Natural killer cell treated with Interleukin-12 subunit alpha and Interleukin-12 subunit beta and Interleukin-15 and Interleukin-18, amount 100 ng/mL, for 72 hours (primary cell): ENCODE measurements at places on chromosomes 12 and 14.
A peak's percentile ranks its signal among the peaks of the same experiment; 100 is the strongest.

- no peak for DNase-seq
- peaks cover 6% of the 10 kb centered on the region for H3K36me3 ChIP-seq
- peak overlapping the region; percentile 73 for H3K4me3 ChIP-seq
- no peak overlapping the region for H3K27ac ChIP-seq
- H3K4me1 ChIP-seq: peaks cover 9% of the 10 kb centered on the region
- H3K27me3 ChIP-seq: peaks cover 47% of the 10 kb centered on the region
Measured at GRCh38 chr14:30874999-30875787, 834 bp downstream of the COCH start.

- no peak overlapping the region for H3K27ac ChIP-seq
- H3K4me1 ChIP-seq: no peaks in the 10 kb centered on the region
- no peaks in the 10 kb centered on the region for H3K36me3 ChIP-seq
- peaks cover 23% of the 10 kb centered on the region for H3K27me3 ChIP-seq
- no peak for DNase-seq
Measured at GRCh38 chr14:94738751-94739150, 31.2 kb downstream of the GSC start.

GRCh38 chr12:119796292-119796691 lies 80.8 kb downstream of the CIT start:
- no peaks in the 10 kb centered on the region for H3K36me3 ChIP-seq
- H3K4me3 ChIP-seq: no peak overlapping the region
- no peaks in the 10 kb centered on the region for H3K4me1 ChIP-seq
- H3K27ac ChIP-seq: no peak overlapping the region

GRCh38 chr12:93583627-93584392 lies 11.3 kb downstream of the SOCS2 start:
- H3K27me3 ChIP-seq: no peaks in the 10 kb centered on the region
- H3K27ac ChIP-seq: no peak overlapping the region
- DNase-seq: no peak

DNA sequence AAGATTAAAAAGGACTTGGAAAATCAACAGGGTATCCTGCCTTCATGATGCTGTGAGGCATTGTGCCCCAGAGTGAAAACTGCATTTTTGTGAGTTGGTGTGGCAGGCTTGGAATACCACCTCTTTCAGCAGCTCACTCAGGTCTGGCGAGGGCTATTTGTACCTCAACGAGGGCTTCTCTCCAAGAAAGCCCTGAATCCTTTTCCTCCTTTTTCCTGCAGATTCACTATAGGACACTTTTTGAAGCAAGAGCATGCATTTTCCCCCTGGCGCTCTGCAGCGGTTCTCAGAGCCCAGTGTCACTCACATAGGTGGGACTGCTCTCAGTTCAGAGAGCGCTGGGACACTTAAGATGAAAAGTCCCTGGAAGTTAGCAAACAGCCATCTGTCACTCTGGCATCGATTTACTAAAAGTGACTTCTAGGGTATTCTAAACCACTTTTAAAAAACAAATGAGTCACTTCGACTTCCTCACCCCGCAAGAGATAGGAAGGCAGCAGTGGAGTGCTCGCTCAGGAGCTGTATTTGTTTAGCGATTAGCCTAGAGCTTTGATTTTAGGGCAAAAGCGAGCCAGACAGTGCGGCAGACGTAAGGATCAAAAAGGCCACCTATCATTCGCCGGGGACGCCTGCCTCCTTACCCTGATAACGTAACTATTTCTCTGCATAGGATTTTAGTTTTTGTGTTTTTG lies 782 bp upstream of the LGR5 start:
- H3K27ac ChIP-seq: no peak overlapping the region
- H3K4me3 ChIP-seq: no peak overlapping the region
- no peak for DNase-seq
- H3K36me3 ChIP-seq: peaks cover 18% of the 10 kb centered on the region

DNA sequence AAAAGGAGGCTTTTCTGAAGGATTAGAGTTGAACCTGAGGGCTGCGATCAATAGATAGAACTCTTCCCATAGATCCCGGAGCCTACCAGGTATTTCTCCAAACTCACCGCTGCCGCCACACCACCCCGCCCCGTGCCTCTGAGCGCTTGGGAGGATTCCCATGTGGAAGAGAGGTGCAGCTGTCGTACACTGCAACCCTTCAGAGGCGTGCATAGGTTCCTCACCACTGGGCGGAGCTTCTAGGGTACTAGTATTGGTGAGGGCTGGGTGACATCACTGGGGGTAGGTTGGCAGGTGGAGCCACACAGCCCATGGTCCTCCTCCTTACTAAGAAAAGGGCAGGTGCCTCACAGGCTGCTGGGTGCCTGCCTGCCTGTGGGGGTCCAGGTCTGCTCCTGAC lies 127.0 kb downstream of the TSPAN9 start:
- no peak for DNase-seq
- H3K4me3 ChIP-seq: no peak overlapping the region
- H3K27me3 ChIP-seq: peaks cover 27% of the 10 kb centered on the region
- H3K4me1 ChIP-seq: no peaks in the 10 kb centered on the region

DNA sequence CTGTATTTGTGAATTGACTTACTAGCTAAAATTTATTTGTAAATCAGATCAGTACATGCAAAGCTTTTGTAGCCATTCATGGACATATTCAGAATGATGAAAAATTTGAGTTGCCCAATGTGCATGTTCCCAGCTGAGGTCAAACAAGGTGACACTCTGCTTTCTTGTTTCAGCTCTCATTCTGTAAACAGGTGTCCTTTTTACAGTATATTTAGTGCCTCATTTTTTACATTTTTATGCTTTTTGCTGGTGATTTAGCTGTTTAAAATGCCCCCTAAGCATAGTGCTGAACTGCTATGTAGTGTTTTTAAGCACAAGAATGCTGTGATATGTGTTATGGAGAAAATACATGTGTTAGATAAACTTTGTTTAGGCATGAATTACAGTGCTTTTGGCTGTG lies 76.3 kb downstream of the MIA2 start:
- H3K27me3 ChIP-seq: no peaks in the 10 kb centered on the region
- no peak overlapping the region for H3K4me3 ChIP-seq
- H3K36me3 ChIP-seq: peaks cover 12% of the 10 kb centered on the region
- H3K27ac ChIP-seq: no peak overlapping the region

GRCh38 chr12:115313929-115314328 lies 630.0 kb upstream of the TBX3 start:
- H3K27ac ChIP-seq: no peak overlapping the region
- no peak overlapping the region for H3K4me3 ChIP-seq
- no peaks in the 10 kb centered on the region for H3K4me1 ChIP-seq
- no peak for DNase-seq
- no peaks in the 10 kb centered on the region for H3K27me3 ChIP-seq

GRCh38 chr14:67934087-67934486 lies 114.5 kb downstream of the RAD51B start:
- H3K36me3 ChIP-seq: peaks cover 7% of the 10 kb centered on the region
- no peaks in the 10 kb centered on the region for H3K27me3 ChIP-seq
- no peak for DNase-seq
- no peak overlapping the region for H3K27ac ChIP-seq

GRCh38 chr12:42790761-42791151 lies 201.2 kb upstream of the PRICKLE1 start:
- no peak overlapping the region for H3K27ac ChIP-seq
- H3K27me3 ChIP-seq: no peaks in the 10 kb centered on the region
- DNase-seq: no peak
- no peaks in the 10 kb centered on the region for H3K4me1 ChIP-seq

DNA sequence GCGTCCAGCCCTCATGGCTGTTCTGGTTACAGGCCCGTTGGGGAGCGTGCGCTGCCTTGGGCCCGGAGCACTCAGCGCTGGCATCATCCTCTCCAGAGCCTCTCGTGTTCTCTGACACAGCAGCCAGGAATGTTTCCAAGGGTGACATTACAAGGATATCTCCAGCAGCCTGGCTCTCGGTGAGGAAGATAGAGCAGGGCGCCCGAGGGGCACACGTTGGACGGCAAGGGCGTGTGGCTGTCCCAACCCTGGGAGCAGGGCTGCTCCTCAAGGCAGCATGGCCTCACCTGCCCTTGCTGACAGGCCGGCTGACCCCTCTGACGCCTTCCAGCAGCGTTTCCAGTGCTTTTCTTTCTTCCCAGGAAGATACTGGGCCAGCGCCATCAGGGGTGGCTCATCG lies 14.4 kb downstream of the LRCOL1 start:
- H3K4me3 ChIP-seq: no peak overlapping the region
- DNase-seq: no peak
- H3K27me3 ChIP-seq: peaks cover 21% of the 10 kb centered on the region
- H3K36me3 ChIP-seq: no peaks in the 10 kb centered on the region

GRCh38 chr14:76938092-76938500 lies 90.4 kb downstream of the IRF2BPL start:
- no peak overlapping the region for H3K4me3 ChIP-seq
- DNase-seq: no peak
- peaks cover 6% of the 10 kb centered on the region for H3K4me1 ChIP-seq
- H3K36me3 ChIP-seq: no peaks in the 10 kb centered on the region
- no peak overlapping the region for H3K27ac ChIP-seq
- H3K27me3 ChIP-seq: no peaks in the 10 kb centered on the region
